ENCODE measurements at places on chromosomes 2 and 18.

- DNase-seq, result no peak
Measured at GRCh38 chr2:68345129-68345875, 19.8 kb upstream of the PLEK start.

DNA sequence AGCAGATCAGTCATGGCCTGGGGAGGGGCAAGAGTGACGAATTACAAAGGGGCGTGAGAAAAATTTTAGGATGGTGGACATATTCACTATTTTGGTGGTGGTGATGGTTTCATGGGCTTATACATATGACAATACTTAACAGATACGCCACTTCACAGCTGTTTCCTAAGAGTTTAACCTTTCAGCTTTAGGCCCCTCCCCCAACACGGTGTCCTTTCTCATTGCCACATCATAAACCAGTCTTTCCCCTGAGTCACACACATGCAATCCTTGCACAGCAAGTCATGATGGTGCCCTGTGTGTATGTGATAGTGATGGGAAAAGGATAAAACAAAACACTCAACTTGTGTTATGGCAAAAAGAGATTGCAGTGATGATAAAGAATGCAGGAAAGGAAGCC is 47.6 kb upstream of the IL1R1 start:
- peak; percentile 46 for DNase-seq

- DNase-seq, result peak; percentile 60
Measured at GRCh38 chr2:207530160-207531031, 634 bp downstream of the CREB1 start.

DNA sequence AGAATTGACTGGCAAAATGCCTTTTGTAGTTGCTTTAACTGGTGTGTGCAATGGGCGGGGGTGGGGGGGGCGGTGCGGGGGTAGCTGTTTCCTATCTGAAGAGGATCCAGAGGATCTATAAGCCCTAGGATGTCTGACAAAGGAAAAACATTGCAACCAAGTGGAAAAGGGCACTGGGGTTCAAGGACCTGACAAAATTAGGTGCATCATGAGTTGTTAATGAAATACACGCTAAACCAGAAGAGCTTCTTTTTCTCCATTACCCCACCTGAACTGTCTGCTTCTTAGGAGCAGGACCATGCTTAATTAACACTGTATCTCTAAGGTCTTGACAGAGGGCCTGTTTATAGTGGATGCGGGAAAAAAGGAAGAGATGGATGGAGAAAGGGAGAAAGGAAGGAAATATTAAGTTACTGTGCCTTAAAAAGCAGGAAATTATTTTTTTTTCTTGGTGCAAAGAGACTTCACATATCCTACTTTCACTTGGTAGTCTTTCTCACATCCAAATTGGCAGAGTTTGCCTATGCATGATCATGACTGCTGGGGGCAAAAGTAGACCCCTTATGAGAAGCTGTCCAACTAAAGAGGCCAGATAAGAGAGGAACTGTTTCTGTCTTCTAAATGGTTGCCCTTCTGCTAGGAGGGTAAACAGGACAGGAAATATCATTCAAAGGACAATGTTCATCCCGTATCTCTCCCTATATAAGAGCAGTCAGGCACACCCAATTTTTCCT is 4.6 kb downstream of the RND3 start:
- DNase-seq, result no peak

Measured in activated CD4-positive, alpha-beta T cell treated with anti-CD3 and anti-CD28 coated beads, Interleukin-2, amount 50 U/mL, for 16 hours (primary cell).